ENCODE measurements at places on chromosomes 11 and 22. TPM values are rescaled to one million over a fixed set of nuclear protein-coding genes. Genes with fewer than 3 reads are reported as not detected.

Gene APOL3
- 17.1 TPM for total RNA-seq

Gene PLAAT3
- total RNA-seq = 34.8 TPM

Gene TYR
- total RNA-seq = not detected

Gene RFPL2
- not detected for total RNA-seq

Gene BTG4
- 3.0 TPM for total RNA-seq

Gene CAVIN3
- total RNA-seq = 74.2 TPM

Gene OR4S1
- not detected for total RNA-seq

Gene GSTT4
- not detected for total RNA-seq

Gene CHRM1
- total RNA-seq = 0.10 TPM

Gene PCNX3
- 15.8 TPM for total RNA-seq

Gene UBQLNL
- total RNA-seq = 0.10 TPM

Gene OR5P2
- not detected for total RNA-seq

Gene MS4A7
- 8.5 TPM for total RNA-seq

Gene CHEK2
- total RNA-seq = 10.8 TPM

Gene DDX25
- not detected for total RNA-seq

Gene NECTIN1
- total RNA-seq = 32.4 TPM

Gene IGLL1
- total RNA-seq = 1.5 TPM

Gene GVQW3
- 3.8 TPM for total RNA-seq

Gene USH1C
- total RNA-seq = 4.3 TPM

Gene CSKMT
- 2.6 TPM for total RNA-seq

Gene ACTN3
- 91.4 TPM for total RNA-seq

Gene PAMR1
- total RNA-seq = 63.2 TPM

Gene CRYAB
- 90.5 TPM for total RNA-seq

Gene KCNK7
- total RNA-seq = 4.2 TPM

Gene UBASH3B
- total RNA-seq = 7.9 TPM

Gene TPH1
- total RNA-seq = 0.21 TPM

Gene DERL3
- 0.10 TPM for total RNA-seq

Gene FOXR1
- total RNA-seq = not detected

Gene OR56A1
- total RNA-seq = under 0.01 TPM

Gene AIFM3
- total RNA-seq = 0.21 TPM

Gene SYCE3
- not detected for total RNA-seq

Gene PLAAT4
- total RNA-seq = 6.1 TPM

Gene MMP11
- 10.8 TPM for total RNA-seq

Gene ABCC8
- 7.8 TPM for total RNA-seq

Gene MYRF
- 1.4 TPM for total RNA-seq

Gene ARAP1
- 106 TPM for total RNA-seq

Data from tongue (tissue), 3 donors.